ENCODE measurements at places on chromosomes 12 and 14. TPM values are rescaled to one million over a fixed set of nuclear protein-coding genes. Genes with fewer than 3 reads are reported as not detected.

GRCh38 chr14:25485381-25485780 lies 435.4 kb upstream of the STXBP6 start:
- no peak for DNase-seq

GRCh38 chr12:130633771-130634170 lies 82.3 kb downstream of the RIMBP2 start:
- DNase-seq: peak; percentile 82

DNA sequence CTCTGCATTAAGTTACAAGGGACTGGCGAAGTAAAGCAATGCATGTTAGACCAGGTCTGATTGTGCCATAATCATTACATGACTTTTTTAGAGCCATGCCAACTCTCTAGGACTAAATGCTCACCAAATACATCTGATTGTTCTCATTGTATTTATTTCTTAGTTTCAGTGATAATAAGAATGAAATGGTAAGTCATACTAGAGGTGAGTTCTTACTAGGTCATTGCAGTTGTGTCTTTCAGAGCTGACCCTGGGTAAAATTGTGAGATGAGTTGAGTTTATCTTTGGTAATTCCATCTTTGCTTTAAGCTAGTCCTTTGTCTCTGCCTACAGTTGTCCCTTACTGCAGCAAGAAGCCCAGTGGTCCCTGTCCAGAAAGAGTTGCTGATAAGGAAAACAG lies 73.2 kb downstream of the PRKCH start:
- DNase-seq: no peak

DNA sequence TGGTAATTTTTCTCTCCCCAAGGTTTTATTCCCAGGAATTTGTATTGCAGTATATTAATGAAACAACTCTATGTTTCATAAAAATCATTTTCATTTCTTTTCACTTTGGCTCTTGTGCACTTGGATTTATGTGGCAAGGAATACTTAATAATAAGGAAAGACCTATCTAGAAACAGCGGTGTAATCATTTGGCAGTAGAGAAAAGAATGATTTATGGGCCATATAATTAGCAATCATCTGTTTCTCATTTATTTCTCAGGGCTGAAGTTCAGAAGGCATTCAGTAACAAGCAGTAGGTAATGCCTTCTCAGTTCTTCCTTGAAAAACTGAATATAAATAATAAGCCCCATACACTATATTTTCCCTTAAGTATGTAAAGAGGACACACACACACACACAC lies 172.6 kb downstream of the ANO4 start:
- DNase-seq: no peak

GRCh38 chr12:98370976-98371375 lies 144.4 kb upstream of the TMPO start:
- no peak for DNase-seq

- no peak for DNase-seq
Measured at GRCh38 chr12:75651342-75651695, 139.9 kb upstream of the KRR1 start.

DNA sequence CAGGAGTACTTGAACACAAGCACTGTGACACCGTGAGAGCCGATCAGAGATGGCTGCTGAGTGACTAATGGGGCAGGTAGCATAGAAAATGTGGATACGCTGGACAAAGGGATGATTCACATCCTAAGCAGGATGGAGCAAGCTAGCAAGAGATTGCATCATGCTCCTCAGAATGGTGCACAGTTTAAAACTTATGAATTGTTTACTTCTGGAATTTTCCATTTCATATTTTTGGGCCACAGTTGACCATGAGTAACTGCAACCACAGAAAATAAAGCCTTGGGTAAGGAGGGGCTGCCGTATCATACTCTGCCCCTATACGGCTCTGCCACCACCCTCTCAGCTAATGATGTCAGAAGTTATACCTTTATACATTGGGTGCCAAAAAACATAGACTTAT lies 23.3 kb upstream of the MARK3 start:
- no peak for DNase-seq

Gene GLIPR1L1
- total RNA-seq: not detected

Gene MGP
- total RNA-seq: 2,401 TPM

Gene EPYC
- not detected for total RNA-seq

Gene AICDA
- total RNA-seq: not detected

Gene DIO2
- 3.3 TPM for total RNA-seq

All from mesenteric fat pad (tissue), 1 donor.